ENCODE measurements at places on chromosomes 2 and 18. TPM values are rescaled to one million over a fixed set of nuclear protein-coding genes. Genes with fewer than 3 reads are reported as not detected.

DBI gene
- 55.7 TPM for total RNA-seq

LCT gene
- not detected for total RNA-seq

SMAD2 gene
- total RNA-seq = 48.5 TPM

RUFY4 gene
- not detected for total RNA-seq

SERPINB2 gene
- 182 TPM for total RNA-seq

UGT1A10 gene
- total RNA-seq = not detected

EMILIN1 gene
- 0.34 TPM for total RNA-seq

DPP4 gene
- total RNA-seq = 5.5 TPM

SCN7A gene
- total RNA-seq = under 0.01 TPM

GAL3ST2 gene
- total RNA-seq = not detected

ABCG8 gene
- not detected for total RNA-seq

DOK6 gene
- total RNA-seq = 0.07 TPM

ZC3H15 gene
- total RNA-seq = 181 TPM

LYG2 gene
- not detected for total RNA-seq

TCF7L1 gene
- total RNA-seq = 3.8 TPM

NAT8 gene
- total RNA-seq = not detected

OXER1 gene
- not detected for total RNA-seq

PTPRM gene
- total RNA-seq = 27.7 TPM

Data from nasal cavity respiratory epithelium epithelial cell of viscerocranial mucosa (primary cell).